GM06990 (cell line): ENCODE measurements at places on chromosomes 16 and 17.
A peak's percentile ranks its signal among the peaks of the same experiment; 100 is the strongest.

GRCh38 chr17:78176548-78177025, 8.2 kb downstream of the SYNGR2 start:
- peak; percentile 87 for DNase-seq

GRCh38 chr16:60414613-60415012, 1621.6 kb downstream of the CDH8 start:
- DNase-seq: no peak

DNA sequence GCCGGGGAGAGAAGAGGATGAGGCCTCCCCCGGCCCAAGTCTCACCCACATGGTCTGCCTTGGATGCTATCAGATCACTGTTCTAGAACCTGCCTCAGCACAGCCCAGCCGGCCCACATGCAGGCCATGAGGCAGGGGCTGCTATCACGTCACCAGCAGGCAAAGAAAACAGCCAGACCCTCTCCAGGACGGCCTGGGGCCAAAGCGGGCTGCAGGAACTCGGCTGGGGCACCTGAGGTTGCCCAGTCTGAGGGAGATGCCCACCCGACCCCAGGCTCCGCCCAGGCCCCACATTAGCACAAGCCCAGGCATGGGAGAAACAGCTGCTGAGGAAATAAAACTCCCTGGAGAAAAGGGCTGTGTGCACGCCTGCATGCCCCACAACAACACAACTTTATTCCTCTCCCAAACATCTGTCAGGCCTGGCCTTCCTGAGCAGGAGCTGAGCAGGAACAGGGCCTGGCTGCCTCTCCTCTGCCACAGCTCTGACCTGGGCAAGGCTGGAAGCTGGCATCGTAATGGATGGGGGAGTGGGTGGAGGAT, 6.7 kb upstream of the SMIM5 start:
- no peak for DNase-seq

- DNase-seq: no peak
Measured at GRCh38 chr16:23014592-23014991, 134.7 kb downstream of the USP31 start.

DNA sequence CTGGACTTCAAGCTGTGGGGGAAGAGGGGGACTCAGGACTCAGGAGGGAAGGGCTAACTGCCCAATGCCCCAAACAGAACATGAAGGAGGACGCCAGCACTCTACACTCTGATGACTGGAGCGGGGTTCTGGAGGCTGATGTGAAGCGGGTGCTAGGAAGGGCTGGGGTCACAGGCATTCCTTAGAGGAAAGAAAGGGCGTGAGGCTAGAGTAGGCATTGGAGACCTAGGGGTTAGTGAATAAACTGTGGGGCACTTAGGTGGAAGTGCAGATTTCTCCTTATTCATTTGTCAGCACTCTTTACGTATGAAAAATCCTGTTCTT, 760 bp upstream of the LMF1 start:
- DNase-seq: no peak

GRCh38 chr16:75653922-75654321, 6.3 kb downstream of the TERF2IP start:
- no peak for DNase-seq

- peak; percentile 71 for DNase-seq
Measured at GRCh38 chr16:27374221-27374803, 27.7 kb upstream of the IL21R start.
